Stimulated activated CD8-positive, alpha-beta memory T cell treated with anti-CD3 and anti-CD28 coated beads, Interleukin-4, amount 100 ng/mL, for 1 hour (primary cell): ENCODE measurements at places on chromosomes 2 and 18.

DNA sequence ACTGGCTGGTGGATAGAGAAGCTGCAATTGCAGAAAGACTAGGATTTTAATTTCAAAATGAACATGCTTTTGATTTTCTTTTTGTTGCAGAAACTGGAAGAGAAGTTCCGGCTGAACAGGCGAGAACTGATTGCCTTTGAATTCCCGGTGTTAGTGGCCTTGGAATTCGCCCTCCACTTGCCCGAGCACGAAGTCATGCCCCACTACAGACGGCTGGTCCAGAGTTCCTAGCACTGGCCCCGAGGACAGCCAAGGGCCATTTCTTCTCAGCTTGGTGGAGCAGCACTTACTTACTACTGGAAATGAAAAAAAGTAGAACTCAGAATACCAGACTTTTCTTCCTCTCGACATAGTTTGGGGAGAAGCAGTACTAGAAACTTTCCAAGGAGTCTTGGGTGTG, 121.9 kb downstream of the CABLES1 start:
- DNase-seq: no peak

DNA sequence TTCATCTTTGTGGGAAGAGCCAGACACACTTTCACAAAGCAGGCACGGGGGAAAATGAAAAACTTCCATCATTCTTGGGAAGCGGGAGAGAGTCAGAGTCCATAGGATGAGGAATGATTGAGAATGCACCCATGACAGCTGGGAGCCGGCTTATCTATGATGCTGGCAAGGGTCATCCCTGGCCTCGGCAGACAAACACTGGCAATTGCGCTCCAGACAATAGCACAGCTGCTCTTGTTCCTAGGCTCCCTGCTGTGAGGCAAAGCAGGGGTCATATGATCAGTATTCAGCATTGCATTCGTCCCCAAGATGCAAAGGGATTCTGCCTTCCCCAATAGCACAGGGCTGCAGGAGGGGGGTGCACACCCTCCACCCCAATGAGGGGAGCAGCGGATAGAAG, 33.0 kb downstream of the CYRIA start:
- DNase-seq: no peak

GRCh38 chr2:147718831-147719230, 126.0 kb upstream of the ACVR2A start:
- DNase-seq: no peak

GRCh38 chr2:5657231-5657630, 35.0 kb upstream of the SOX11 start:
- DNase-seq: no peak

DNA sequence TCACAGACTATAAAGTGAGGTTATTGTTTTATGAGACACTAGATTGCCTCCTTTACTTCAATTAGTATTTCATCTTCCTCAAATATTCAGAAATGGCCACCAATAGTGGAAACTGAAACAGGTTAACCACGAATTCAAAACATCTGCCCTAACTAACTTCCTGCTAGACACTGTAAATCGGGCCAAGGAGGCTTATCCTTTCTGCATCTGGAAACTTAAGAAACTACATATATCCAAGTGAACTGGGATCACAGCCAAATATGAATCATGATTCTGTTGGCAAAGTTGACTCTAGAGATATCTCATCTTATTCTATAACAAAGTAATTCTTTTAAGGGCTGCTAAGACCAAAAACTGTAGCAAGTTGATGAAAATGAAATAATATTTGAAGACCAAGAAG, 136.6 kb upstream of the ZC3H15 start:
- DNase-seq: no peak

GRCh38 chr2:232581725-232582124, 31.2 kb downstream of the EIF4E2 start:
- DNase-seq: no peak

DNA sequence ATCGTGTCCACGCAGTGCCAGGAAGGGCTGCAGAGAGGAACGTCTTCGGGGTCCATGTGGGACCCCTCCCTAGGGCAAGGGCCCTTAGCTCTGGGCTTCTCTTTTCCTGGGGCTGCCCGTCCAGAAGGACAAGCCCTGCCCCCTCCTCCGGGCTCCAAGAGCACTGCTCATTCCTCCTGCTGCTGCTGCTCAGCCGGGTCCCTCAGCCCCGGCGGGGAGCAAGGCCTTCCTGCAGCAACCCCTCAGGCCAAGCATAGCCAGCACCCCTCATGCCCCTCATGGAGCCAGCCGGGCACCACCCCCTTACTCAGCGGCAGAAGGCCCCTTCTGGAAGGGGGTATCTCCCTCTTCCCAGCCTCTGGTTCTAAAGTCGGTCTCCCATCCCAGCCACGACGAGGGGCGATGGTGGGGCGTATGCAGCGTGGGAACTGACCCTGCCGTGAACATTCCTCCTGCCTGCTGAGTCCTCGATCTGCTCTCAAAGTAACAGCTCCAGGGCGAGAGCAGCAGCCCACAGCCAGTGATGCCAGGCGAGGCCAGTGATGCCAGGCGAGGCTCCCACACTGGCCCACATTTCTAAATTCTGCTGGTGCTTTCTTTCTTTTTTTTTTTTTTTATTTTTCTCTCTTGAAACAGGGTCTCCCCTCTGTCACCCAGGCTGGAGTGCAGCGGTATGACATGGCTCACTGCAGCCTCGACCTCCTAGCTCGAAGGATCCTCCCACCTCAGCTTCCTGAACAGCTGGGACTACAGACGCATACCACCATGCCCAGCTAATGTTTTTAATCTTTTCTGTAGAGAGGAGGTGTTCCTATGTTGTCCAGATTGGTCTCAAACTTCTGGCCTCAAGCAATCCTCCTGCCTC, 99.7 kb downstream of the HDAC4 start:
- DNase-seq: no peak

- no peak for DNase-seq
These were observed 181.6 kb downstream of the PARD3B start for GRCh38 chr2:204726831-204727230.

- no peak for DNase-seq
These were observed 27.8 kb downstream of the TWIST2 start for GRCh38 chr2:238875471-238876231.
